OCI-LY7 (cell line): ENCODE measurements at places on chromosomes 3 and 15. TPM values are rescaled to one million over a fixed set of nuclear protein-coding genes. Genes with fewer than 3 reads are reported as not detected.

DNAJC17 gene
- total RNA-seq, result 38.8 and 39.9 TPM in 2 replicates

GASK1A gene
- not detected in 2 replicates for total RNA-seq

FMN1 gene
- 4.2 and 5.8 TPM in 2 replicates for total RNA-seq

ZNF501 gene
- total RNA-seq, result 0.88 and 1.4 TPM in 2 replicates

GMPS gene
- total RNA-seq, result 116 and 118 TPM in 2 replicates

FSTL1 gene
- total RNA-seq, result 0.74 and 0.79 TPM in 2 replicates

GOLGA6D gene
- total RNA-seq, result not detected in 2 replicates

XIRP1 gene
- not detected in 2 replicates for total RNA-seq

LYZL4 gene
- not detected in 2 replicates for total RNA-seq

WDR93 gene
- not detected in 2 replicates for total RNA-seq

- no peak for DNase-seq
These were observed 34.7 kb upstream of the PDE8A start for GRCh38 chr15:84946772-84947489.

DNA sequence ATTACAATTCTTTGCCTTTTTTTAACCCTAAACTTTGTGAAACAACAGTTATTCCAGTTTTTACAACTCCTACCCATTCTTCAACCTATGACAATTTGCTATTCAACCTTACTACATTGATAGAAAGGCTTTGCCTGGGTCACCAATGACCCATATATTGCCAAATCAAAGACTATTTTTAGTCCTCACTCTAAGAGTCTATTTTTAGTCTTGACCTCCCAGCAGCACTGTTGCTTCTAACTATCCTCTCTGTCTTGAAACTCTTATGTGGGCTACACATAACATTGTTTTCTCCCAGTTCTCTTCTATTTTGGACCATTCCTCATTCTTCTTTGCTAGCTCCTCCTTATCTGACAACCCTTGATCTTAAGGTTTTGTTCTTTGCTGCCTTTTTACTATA, 71.4 kb downstream of the C3orf80 start:
- DNase-seq, result no peak

DNA sequence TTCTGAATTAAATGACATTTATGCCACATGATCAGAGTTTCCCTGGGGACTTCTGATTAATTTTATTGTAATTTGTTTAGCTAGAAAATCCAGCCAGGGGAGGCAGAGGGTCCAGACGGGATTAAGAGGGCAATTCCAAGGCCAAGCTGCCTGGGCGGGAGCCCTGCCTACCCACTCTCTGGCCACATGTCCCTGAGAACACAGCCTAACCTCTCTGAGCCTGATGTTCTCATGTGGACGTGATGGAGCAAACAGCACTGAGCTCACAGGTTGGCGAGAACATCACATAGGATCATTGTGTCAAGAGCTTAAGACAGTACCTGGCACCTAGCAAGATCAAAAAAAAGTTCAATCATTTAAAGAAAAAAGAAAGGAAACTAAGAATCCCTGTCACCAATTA, 1.0 kb downstream of the LRRC2 start:
- DNase-seq, result no peak

GRCh38 chr3:188749010-188749617, 422.7 kb upstream of the TPRG1 start:
- peak; percentile 62 for DNase-seq

- no peak for DNase-seq
These were observed 87.0 kb downstream of the SV2B start for GRCh38 chr15:91186904-91187656.

GRCh38 chr3:59438492-59438891, 388.7 kb upstream of the CFAP20DC start:
- DNase-seq, result no peak

DNA sequence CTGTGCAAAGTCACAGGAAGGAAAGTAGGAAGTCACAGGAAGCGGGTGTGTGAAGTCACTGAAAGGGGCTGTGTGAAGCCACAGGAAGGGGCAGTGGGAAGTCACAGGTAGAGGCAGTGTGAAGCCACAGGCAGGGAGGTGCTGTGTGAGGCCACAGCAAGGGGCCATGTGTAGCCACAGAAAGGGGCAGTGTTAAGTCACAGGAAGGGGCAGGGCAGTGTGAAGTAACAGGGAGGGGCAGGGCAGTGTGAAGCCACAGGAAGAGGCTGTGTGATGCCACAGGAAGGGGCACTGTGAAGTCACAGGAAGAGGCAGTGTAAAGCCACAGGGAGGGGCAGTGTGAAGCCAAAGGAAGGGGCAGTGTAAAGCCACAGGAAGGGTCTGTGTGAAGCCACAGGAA, 36.5 kb downstream of the GASK1A start:
- DNase-seq, result no peak

DNA sequence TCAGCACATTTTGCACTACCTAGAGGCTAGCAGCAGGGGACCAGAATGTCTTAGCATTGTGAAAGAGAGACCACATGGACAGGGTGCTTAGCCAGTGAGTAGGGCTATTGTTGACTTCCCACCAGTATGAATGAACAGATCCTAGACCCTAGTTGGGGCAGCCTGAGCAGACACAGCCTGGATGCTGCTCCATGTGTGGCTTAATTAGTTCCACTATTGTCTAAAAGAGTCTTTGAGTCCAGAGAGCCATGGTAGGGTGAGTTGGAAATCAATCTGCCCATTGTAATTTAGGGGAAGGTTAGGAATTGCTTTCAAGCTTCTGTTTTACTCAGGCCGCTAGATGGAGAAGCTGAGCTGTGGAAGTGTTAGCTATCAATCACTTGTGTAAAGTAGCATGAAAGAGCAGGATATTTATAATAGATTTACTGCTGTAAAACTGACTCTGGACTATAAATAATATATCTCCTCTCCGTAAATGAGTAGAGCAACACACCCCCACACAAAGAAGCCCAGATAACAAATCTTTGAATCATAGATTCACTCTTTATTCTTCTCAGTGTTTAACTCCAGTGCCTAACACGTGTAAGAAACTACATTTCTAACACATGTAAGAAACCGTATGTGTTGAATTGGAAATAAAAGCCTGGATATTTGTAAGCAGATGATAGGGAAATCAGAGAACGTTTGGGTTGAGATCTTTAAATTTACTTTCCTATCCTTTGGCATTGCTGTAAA, 4.1 kb upstream of the GCSAM start:
- DNase-seq, result peak; percentile 87

- no peak for DNase-seq
These were observed 157.2 kb downstream of the BBX start for GRCh38 chr3:107679921-107680320.

DNA sequence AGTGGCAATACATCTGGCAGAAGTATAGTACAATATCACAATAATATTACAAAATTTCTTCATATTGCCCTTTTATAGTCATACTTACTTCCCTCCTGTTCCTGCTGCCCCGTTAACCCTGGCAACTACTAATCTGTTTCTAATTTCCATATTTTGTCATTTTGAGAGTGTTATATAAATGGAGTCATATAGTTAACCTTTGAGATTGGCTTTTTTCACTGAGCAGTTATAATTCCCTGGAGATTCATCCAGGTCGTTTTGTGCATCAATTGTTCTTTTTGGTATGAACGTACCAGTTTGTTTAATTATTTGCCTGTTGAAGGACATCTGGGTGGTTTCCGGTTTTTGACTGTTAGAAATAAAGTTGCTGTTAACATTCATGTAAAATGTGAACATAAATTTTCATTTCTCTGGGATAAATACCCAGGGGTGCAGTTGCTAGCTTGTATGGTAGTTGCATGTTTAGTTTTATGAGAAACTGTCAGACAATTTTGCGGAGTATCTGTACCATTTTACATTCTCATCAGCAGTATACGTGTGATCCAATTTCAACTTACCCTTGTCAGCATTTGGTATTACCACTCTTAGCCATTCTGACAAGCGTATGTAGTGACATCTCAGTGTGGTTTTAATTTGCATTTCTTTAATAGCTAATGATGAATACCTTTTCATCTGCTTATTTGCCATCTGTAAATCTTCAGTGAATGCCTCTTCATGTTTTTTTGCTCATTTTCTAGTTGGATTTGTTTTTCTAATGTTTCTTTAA, 32.2 kb upstream of the IL20RB start:
- DNase-seq, result no peak

GRCh38 chr3:191555037-191555436, 94.1 kb downstream of the PYDC2 start:
- DNase-seq, result no peak

GRCh38 chr3:119304201-119304713, 10.1 kb downstream of the ARHGAP31 start:
- no peak for DNase-seq

DNA sequence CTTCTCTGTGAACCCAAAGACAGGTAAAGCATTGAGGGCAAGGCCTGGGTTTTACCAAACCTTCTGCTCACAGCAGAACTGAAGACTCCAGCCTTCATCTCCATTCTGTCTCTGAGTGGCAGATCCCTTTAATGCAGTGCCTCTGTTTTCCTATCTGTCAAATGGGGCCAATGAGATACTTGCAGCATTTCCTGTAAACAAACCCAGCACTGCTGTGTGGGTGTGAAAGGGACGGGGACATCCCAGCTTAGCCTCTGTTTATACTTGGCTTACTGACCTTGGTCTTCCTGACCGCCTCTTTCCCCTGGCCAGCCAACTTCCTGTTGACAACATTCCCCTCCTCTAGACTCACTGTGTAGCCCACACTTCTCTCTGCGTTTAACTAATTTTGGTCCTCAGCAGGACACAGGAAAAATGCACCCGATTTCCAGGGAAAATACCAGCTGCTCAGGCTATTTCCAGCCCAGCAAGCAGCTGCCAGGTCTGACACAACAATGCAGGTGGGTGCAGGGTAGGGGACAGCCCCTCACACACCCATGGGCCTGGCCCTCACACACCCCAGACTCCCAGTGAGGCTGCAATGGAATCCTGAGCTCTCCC, 105.9 kb upstream of the HERC1 start:
- DNase-seq, result no peak

DNA sequence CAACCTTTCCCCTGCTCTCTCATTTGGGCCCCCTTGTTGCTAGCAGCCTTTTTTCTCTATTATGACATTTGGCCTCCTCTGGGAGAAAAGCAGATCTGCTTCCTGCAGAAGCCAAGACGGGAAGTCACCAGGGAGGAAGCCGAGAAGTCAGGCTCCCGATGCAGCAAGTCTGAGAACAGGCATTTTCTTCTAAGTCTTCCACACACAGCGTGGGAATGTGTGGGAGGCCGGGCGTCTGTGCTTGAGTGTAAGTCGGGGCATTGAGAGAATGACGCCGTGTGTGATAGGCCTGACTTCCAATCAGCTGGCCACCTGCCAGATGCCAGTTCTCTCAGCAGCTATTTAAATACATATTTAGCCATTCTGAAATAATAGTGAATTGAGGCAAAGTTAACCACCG, 75.8 kb upstream of the FAM98B start:
- no peak for DNase-seq

GRCh38 chr3:17137321-17137826, 252.6 kb downstream of the PLCL2 start:
- no peak for DNase-seq

DNA sequence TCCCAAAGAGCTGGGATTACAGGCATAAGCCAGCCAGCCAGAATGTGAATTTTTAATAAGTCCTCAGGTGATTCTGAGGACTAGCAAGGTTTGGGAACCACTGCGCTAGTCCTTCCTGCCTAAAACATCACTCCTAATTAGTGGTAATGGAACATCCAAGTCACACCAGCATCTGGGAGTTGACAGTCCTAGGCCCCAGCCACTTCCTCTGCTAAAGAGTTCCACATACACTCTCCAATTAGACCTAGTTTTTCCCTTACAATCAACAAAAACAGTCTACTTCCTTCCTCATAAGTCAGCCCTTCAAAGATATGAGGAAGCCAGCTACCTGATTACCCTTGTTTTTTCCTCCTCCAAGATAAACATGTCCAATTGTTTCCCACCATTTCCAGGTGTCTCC, 78.1 kb downstream of the OXNAD1 start:
- no peak for DNase-seq

DNA sequence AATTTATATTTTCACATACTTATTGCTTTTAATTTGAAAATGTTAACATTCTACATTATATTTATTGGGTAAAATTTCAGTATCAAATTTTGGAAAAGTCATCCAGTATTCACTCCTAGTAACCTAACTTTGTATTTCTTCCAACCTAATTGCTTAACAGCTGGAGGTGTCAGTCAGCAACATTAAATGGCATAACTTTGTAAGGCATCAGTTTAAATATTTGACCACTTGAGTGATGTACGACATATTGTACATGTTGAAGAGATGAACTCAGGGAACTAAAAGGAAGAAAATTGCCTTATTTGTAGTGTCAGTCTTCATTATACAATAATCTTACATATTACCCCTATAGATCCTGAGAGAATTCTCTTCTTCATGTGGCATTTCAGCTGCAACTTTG, 326.8 kb downstream of the NAALADL2 start:
- DNase-seq, result no peak

- DNase-seq, result no peak
These were observed 99.7 kb upstream of the DAZL start for GRCh38 chr3:16704941-16705340.

GRCh38 chr15:93035953-93036810, 52.8 kb downstream of the RGMA start:
- DNase-seq, result peak; percentile 66

DNA sequence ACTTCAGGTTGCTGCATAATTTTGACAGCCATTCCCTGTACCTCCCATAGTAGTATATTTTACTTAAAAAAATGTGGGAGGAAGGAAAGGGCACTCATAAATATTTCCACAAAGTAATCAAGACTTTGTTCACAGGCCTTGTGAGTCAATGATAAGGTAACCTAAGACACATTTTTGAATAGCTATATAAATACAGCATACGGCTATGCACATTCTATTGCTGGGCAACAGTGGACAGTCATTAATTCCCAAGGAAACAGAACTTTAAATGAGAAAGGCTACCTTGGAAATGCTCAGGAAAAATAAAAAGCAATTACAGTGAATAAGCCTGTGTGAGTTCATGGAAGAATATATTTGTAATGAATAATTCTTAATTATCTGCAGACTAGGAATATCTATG, 144.0 kb downstream of the CADM2 start:
- DNase-seq, result no peak

DNA sequence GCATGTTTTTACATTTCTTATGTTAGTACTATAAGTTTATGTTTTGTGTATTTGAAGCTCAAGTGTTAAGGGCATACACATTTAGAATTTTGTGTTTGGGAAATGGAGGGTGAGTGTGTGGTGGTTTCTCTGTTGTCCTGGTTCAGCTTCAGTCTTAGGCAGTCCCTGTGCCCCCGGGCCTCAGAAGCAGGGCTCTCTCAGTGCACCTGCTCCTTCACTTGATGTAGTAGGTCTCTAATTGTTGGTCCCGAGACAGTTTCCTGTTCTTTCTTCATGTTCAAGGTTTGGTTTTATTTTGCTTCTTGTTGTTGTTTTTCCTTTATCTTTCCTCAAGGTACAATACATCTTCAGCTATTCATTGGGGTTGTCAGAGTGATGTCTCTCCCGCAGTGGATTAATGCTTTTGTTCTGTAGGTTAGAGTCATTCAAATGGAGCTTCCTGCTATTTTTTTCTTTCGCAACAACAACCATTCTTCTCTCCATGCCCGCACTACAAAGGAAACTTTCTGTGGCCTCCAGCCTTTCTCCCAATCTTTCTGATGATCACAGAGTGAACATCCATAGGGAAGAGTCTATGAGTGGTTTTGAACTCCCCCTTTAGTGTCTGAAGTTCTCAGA, 177.8 kb upstream of the GOLGA6L4 start:
- no peak for DNase-seq
